ENCODE measurements at places on chromosomes 3 and 15.
A peak's percentile ranks its signal among the peaks of the same experiment; 100 is the strongest.

- no peak for DNase-seq
Measured at GRCh38 chr3:68620211-68620610, 312.1 kb downstream of the TAFA4 start.

- DNase-seq: no peak
Measured at GRCh38 chr15:62975515-62975914, 67.0 kb upstream of the TPM1 start.

DNA sequence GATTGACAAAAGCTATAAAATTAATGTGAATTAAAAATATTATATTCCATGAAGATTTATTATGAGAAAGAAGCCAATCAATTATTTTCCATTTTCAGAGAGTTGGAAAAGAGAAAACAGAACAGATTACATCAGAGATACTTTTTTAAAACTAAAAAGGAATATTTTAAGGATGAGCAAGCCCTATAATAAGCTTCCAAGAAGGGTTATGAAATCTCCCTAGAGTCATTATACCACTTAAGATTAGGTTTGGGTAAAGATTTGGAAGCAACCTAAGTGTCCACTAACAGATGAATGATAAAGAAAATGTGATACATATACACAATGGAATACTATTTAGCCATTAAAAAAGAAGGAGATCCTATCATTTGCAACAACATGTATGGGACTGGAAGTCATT, 51.6 kb upstream of the FSIP1 start:
- DNase-seq: peak; percentile 80

DNA sequence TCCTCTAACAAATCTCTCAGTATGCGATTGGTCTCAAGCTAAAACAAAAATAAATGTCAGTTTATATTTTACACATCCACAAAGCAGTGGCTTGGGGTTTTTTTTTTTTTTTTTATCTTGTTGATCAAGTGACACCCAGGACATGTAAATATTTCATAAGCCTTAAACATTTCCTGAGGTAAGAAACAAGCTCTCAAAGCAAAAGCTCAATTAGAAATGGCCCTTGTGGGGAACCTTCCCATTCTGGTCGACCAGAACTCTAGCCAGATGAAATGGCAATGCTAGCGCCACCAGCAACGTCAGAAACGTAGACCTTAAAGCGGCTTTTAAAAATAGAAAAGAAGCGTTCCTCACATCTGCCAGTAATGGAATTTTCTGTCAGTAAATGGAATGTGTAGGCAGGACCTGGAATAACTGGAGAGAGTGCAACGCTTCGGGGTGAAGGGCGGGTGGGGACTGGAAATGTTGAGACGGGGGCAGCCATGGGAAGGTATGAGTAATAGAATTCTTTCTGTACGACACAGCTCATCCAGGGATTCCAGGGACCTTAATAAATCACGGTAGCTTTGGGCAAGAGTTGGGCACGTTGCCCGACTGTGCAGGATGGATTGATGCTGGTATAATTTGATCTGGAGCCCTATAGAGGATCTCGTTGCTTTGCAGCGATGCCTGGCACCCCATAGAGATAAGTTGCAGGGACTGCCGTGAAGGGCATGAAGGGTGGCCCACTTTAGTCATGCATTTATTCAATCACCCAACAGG, 44.4 kb downstream of the BTD start:
- peak; percentile 96 for DNase-seq

- peak; percentile 37 for DNase-seq
Measured at GRCh38 chr3:151356794-151357462, 27.6 kb upstream of the P2RY13 start.

DNA sequence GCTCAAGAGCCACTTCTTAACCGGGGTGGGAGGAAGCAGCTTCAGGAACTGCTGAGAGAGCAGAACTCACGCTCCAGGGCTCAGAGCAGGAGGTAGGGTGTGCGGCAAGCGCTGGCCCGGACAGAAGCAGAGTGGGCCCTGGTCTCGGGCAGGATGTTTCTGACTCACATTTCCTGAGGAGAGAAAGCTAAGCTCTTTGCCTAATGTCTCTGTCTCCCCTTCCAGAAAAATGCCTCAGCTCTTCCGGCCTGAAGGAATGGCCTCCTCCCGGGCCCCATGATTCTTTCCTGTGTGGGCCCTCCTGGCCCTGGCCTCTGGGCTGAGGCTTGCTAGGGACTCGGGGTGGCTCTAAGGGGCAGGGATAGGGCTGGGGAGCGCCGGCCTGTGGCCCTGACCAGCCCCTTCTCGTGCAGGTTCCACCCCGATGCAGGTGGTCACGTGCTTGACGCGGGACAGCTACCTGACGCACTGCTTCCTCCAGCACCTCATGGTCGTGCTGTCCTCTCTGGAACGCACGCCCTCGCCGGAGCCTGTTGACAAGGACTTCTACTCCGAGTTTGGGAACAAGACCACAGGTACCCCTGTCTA, 4.1 kb upstream of the STAB1 start:
- peak; percentile 64 for DNase-seq

DNA sequence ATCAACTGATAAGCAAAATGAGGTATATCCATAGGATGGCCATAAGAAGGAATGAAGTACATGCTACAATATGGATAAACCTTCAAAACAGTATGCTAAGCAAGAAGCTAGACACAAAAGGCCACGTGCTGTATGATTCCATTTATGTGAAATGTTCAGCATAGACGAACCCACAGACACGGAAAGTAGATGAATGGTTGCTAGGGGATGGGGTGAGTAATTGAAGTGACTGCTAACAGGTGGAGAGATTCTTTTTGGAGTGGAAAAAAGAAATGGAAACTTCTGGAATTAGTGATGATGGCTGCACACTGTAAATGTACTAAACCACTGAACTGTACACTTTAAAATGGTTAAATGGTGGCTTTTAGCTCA, 630 bp upstream of the EFCAB12 start:
- no peak for DNase-seq

DNA sequence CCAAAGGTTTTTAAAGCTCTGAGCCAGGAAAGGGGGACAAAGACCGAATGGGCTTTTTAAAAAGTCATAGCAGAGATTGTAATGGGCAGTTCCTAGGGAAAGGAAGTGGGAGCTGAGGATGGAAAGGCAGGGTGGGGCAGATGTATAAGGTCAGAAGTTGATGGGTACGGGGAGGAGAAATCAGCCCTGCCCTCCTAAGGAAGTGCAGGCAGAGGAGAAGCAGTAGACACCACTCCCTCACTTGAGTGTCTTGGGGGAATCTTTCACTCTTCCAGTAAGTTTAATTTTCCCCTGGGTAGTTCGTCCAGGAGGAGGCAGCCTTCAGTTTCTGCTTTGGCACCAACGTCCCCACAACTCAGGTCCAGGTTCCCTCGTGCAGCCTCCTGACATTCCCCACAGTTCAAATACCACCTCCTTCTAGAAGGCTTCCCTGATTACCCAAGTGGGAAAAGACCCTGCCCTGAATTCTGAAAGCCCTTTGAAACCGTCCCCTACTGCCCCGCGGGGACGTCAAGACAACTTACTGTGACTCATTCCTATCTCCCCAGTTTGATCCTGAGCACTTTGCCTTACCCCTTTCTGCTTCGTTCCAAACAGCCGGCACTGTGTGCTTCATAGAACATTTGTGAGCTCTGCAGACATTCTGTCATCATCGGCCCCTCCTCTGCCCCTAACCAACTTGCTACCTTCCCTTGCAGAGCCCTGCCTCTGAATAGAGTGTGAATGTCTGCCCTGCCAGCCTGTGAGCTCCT, 14.3 kb upstream of the SRP14 start:
- no peak for DNase-seq

- peak; percentile 35 for DNase-seq
Measured at GRCh38 chr3:122974764-122975162, 52.8 kb downstream of the SEMA5B start.

- DNase-seq: no peak
Measured at GRCh38 chr15:46344915-46345314, 710.1 kb downstream of the SQOR start.

GRCh38 chr3:197495059-197495455, 60.7 kb downstream of the BDH1 start:
- DNase-seq: peak; percentile 18

- no peak for DNase-seq
Measured at GRCh38 chr15:36126194-36126593, 453.2 kb upstream of the CDIN1 start.

DNA sequence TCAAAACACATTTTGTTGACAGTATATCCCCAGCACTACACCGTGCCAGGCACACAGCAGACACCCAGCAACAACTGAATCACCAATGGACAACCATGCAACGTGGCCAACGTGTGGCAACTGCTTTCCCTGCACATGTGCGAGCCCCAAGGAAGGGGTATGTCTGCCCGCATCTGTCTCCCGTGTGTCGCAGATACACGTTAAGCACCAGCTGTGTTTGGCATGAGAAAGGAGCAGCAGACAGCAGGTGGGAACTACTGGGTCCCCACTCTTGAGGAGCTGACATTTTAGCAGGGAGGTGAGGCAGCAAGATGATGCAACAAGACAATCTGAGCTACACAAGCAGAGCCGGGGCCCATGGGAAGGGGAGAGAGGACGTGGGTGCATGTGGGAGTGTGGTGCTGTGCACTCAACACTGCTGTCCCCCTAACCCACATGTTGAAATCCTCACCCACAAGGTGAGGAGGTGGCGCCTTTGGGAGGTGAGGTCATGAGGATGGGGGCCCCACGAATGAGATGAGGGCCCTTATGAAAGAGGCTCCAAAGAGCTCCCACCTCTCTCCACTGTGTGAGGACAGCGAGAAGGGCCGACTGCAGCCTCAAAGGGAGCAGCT, 56.2 kb downstream of the ROPN1B start:
- no peak for DNase-seq

Measured in fibroblast of mammary gland (primary cell).